ENCODE measurements at places on chromosomes 2 and 18.

DNA sequence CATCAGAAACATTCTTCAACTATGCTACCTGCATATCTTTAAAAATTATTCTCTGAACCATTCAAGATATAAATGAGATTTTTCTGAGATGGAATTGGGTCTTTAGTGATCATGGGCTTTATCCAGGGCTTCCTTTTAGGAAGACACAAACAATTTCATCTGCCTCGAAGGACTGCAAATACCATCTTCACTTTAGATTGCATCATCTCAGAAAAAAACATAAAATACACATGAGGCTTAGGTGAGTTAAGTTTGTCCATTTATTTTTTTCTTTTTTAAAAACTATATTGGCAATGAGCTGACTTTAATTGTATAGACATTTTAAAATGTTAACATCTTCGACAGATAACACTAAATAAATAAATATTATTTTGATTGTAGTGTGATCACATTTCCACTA, 20.1 kb downstream of the TTN start:
- ATAC-seq = no peak

DNA sequence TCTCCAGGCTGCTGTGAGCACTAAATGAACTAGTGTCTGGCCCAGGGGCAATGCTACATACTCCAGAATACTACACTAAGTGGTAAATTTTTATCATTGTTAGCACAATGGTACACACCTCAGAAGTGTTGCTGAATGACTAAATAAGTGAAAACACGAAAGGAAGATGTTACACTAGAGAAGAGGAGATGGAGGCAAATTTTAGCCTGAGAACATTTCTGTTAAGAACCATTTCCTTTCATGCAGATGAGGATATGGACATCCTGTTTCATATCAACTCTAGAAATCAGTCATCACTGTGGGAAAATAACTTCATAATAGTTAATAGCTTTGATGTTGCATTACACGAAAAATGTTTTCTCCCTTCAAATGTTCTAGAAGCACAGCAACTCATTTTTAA, 117.6 kb upstream of the STK17B start:
- ATAC-seq = peak; percentile 55

DNA sequence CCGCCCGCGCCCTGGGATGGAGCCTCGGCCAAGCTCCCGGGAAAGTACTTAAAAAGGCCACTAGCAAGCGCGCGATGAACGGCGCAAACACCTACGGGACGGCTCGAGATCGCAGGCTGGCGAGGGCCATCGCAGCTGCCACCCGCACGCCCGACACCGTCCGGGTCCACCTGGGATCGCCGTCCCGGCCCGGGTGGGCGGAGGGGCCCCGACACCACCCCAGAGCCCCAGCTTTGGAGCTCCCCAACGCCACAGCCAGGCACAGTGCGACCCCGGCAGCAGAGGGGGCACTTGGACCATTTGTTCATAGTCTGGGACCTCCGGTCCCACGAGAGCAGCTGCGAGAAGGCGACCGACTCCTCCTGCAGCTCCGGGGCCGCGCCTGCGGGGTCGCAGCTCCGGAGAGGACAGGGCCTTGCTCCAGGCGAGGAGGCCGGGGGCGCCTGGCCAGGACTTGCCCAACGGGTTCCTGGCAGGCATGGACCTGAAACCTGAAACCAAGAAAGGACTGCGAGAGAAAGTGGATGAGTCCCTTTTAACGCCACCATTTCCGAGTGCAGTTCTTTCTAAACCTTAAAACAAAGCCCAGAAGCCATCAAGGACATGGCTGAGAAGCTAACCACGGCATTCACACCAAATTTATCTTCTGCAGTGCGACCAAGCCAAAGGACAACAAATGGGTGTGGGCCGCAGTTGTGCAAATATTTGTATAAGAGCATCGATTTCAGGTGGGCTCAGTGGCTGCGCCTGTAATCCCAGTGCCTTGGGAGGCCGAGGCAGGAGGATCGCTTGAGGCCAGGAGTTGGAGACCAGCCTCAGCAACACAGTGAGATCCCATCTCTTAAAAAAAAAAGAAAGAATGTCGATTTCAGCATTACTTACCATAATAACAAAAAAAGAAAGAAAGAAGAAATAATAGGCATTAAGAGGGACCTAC, 54.0 kb upstream of the IMP4 start:
- no peak for ATAC-seq

DNA sequence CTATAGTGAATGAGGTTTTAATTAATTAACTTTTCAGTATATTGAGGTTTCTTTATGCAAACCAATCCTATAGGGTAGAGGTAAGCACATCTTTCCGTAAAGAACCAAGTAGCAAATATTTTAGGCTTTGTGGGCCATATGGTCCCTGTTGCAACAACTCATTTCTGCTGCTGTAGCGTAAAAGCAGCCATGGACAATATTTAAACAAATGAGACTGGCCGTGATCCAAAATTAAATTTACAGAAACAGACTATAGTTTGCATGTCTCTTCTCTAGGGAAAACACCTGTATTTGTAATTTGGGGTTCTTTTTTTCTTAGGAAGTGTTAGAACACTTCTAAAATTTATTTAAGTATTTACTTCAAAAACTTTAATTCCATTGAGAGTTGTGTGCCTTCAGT, 104.3 kb downstream of the KYNU start:
- ATAC-seq = no peak

DNA sequence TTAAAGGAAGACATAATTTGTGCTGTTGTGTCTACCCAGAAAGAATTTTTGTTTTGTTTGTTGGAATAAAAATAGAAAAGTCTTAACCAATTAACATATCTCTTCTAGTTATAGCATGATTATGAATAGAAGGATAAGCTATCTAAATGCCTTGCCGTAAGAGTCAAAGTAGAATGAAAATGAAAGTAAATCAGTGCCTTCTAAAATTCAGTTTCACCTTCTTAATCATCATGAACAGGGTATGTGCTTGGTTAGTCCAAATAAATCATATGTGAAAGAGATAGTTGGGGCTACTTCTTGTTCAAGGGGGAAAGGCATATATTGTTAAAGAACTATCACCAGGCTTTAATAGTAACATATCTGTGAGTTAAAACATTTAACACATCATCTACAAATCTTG, 91.5 kb downstream of the GULP1 start:
- no peak for ATAC-seq

GRCh38 chr2:172712251-172712650, 23.4 kb upstream of the RAPGEF4 start:
- no peak for ATAC-seq

GRCh38 chr2:19982268-19982667, 7.6 kb downstream of the WDR35 start:
- no peak for ATAC-seq

GRCh38 chr2:68363721-68364120, 1.4 kb upstream of the PLEK start:
- no peak for ATAC-seq

GRCh38 chr2:53672881-53673522, 94.6 kb upstream of the CHAC2 start:
- ATAC-seq = no peak

DNA sequence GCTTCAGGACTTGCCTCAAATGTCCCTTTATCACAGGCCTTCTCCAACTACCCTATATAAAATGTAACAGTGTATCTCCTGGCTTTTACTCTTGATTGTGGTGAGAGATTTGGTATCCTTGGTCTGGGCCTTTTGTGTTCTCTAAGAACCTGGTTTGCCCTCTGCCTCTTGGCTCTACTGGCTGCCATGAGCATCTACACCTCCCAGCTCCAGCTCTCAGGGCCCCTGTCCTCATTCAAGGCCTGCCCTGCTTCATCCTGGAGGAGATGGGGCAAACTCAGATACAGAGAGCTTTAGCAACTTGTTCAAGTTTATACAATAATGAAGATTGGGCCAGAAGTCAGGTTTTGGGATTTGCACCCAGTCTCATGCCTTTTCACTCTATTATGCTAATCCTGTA, 45.0 kb downstream of the QPCT start:
- ATAC-seq = no peak

GRCh38 chr2:239630618-239631286, 229.9 kb upstream of the HDAC4 start:
- ATAC-seq = no peak

DNA sequence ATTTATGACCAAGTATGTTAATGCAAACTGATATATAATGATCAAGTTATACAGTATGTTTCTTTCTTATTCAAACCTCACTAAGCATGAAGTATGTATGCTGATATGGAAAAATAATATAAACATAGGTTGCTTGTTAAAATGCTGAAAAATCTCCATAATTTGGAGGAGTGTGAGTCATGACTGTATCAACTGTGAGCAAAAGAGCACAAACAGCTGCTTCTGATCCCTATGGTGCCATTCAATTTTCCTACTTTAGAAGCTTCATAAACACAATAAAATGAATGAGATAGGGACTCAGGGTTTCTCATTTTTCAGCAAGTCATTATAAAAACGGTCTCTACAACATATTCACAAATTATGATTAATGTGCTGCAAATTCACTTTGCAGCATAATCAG, 129.9 kb upstream of the TFPI start:
- no peak for ATAC-seq

- no peak for ATAC-seq
Observed at GRCh38 chr18:56984731-56985130, 162.2 kb upstream of the BOD1L2 start.

DNA sequence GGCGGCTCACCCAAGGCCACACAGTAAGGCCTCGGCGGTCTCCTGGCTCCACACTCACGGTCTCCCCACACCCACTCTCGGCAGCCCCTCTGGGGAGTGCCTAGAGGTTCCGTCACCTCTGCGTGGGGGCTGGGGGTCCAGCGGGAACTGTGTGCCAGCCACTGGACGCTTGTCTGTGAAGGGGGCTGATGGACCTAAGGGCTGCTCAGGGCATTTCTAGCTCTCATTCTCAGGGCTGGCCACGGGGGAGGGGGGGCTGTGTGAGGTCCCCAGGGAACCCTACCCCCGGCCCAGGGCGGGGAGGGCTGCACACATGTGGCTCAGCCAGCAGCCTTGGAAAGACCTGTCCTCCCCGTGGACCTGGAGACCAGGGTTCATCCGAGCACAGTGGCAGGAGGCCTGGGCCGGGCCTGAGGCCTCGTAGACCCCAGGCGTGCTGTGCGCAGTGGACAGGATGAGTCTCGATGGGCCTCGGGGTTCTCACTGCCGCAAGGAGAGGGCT, 27.1 kb upstream of the ODC1 start:
- ATAC-seq = no peak

DNA sequence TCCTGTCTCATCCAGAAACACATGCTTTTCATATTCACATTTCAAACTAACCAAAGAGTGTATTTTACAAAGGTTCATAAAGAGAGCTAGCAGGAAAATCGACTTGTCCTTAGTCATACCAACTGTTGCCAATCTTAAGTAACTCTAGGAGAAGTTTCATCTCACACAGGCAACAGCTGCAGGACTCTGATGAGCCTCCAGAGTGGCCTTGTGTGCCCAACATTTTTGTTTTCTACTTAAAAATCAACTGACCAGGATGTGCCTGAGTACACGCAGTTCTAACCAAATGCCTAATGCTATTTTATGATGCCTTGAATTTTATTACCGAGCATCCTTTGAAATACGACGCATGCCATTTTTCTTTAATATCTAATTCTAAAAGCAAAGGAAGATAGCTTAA, 595.9 kb upstream of the LRRTM4 start:
- ATAC-seq = no peak

- ATAC-seq = peak; percentile 92
Observed at GRCh38 chr2:240143801-240144648, 3.6 kb upstream of the OTOS start.

DNA sequence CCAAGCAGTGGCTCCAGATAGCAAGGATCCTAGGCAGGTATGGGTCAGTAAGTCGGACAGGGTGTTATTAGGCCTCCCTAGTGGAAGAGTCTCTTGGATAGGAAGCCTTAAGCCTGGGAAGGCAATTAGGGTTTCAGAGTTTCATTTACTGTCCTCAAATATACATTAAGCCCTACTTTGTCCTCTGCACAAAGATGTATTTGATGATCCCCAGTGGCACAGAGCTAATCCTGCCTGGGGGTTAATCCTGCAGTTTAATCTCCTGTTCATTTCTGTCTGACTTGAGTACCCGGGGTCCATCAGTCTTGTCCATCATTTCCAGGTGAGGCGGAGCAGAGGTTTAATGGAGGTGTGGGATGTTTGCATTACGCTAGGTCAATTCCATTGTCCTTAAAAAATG, 62.0 kb downstream of the MTCL1 start:
- ATAC-seq = no peak

- ATAC-seq = no peak
Observed at GRCh38 chr2:183215917-183216316, 91.7 kb downstream of the NUP35 start.

DNA sequence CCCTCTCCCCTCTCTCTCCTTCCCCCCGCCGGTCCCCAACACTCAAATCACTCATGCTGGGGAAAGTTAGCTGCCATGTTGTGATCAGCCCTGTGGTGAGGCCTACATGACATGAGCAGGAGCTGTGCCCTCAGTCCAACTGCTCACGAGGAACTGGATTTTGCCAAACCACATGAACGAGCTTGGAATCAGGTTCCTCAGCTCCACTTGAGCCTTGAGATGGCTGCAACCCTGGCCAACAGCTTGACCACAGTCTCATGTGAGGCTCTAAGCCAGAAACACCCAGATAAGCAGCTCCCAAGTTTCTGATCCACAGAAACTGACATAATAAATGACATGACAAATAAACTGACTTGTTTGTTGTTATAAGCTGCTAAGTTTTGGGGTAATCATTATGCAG, 38.4 kb downstream of the ARL4C start:
- ATAC-seq = no peak

DNA sequence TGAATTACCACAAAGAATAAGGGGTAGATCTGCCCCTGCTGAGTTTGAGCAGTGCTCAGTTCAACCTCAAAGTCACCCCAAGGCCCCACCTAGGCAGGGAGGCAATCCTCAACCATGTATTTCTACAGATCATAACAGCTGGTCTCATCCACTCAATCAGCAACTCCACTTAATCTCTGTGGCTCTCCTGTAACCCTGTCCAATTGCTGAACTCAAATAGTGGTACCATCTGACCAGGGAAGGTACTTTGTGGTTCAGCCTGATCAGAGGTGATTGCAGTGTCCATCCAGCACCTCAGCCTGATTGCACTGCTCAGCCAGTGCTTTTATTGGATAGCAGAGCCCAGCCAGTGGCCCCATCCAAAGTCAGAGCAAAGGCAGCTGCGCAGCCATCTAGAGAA, 91.0 kb upstream of the SLC4A10 start:
- no peak for ATAC-seq

DNA sequence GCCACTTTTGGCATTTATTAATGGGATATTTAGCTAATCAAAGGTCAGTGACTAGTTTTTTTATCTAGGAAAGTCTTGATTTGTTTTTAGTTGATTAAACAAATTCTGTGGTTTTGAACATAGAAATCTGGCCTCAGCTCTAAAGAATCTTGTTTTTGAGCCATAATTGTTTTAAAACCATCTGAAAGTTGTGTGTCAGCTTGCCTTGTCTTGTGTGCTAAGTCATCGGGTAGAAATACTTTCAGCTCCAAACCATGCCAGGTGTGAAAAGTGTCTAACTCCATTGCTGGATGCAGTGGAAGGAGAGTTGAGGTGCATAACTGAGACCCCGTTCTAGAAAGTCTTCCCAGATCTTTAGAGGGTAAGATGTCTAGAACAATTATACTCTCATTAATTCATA, 22.7 kb downstream of the FARP2 start:
- ATAC-seq = no peak

GRCh38 chr18:7725473-7725872, 158.4 kb downstream of the PTPRM start:
- no peak for ATAC-seq

GRCh38 chr18:35005963-35006577, 35.1 kb upstream of the MAPRE2 start:
- peak; percentile 68 for ATAC-seq

All from activated CD4-positive, CD25-positive, alpha-beta regulatory T cell treated with anti-CD3 and anti-CD28 coated beads, Interleukin-2, amount 50 U/mL, for 24 hours (primary cell).